ENCODE measurements at places on chromosomes 11 and 22.

- DNase-seq = peak; percentile 39
Measured at GRCh38 chr22:39524089-39524752, 3.9 kb downstream of the ATF4 start.

DNA sequence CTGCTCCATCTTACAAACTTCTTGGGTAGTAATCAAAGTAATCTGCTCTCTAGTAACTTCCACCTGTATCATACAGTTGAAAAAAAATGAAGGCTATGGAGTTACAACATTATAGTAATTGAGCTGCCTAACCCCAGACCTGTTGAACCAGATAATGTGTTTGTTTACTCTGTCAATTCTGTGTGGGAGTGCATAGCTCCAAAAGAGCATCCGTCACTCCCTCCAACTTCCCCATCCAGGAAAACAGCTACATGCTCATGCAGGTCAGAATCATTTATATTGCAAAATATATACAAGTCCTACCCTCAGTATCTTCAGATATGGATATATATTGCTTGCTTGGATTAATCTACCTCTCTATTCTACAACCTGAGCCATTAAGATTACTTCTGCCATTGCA lies 244.0 kb upstream of the ANO5 start:
- DNase-seq = no peak

DNA sequence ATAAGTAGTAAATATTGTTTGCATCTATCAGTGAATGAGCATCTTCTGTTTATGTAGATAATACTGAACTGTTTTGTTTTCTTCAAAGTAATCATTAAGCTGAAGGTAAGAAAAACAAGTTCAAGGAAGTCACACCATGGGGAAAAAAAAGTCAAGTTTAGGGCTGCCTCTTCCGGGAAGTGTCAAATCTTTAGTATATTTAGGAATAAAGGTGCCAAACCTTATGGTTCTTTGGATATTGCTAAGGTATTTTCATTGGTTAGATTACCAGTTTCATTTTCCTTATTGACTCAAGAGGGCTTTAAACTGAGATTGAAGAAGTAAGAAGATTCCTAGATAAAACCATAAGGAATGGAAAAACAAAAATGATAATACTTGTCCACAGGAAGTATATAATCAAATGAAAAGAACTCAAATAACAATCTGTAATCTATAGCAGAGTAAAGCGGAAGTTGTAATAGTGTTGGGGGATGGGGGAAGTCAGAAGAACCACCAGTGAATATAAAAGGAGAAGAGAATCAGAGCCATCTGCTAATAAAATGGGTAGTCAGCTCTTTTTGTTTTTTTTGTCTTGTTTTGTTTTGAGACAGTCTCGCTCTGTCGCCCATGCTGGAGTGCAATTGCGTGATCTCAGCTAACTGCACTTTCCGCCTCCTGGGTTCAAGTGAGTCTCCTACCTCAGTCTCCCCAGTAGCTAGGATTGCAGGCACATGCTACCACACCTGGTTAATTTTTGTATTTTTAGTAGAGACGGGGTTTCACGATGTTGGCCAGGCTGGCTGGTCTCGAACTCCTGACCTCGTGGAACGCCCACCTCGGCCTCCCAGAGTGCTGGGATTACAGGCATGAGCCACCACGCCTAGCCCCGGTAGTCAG lies 2.3 kb downstream of the ATM start:
- DNase-seq = no peak

GRCh38 chr11:63506876-63507275 lies 992 bp downstream of the LGALS12 start:
- DNase-seq = no peak

- DNase-seq = peak; percentile 72
Measured at GRCh38 chr11:3859373-3859881, 4.0 kb downstream of the STIM1 start.

- DNase-seq = no peak
Measured at GRCh38 chr11:93072229-93072914, 102.9 kb downstream of the MTNR1B start.

- no peak for DNase-seq
Measured at GRCh38 chr11:32103941-32104340, 13.1 kb downstream of the RCN1 start.

GRCh38 chr11:5666402-5666793 lies 18.5 kb downstream of the TRIM5 start:
- DNase-seq = no peak

DNA sequence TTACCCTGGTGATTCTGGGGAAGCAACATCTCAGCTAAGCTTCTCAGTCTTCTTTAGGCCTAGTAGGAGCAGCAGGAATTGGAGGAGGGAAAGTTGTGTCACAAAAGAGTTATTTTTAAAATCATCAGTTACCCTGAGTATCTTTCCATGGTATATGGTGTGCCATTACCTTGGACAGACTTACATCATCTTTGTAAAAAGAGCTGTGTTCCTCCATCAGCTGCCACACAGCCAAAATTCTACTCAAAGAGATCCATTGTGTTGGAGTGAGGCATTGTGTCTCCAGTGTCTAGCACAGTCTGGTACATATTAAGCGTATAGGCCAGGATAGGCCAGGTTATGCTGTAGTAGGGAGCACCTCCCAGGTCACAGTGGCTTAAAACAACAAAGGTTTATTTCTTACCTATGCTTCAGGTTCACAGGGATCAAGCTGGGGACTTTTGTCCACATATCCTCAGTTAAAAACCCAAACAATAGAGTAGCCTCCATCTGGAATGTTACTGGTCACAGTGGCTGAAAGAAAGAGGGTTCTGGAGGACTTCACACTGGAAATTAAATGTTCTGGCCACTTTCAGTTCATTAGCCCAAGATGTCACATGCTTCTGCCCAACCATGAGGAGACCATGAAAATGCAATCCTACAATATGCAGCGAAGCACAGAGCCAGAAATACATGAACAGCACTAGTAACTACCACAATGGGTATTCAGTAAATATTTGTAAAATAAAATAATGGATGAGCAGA lies 9.9 kb upstream of the TMPRSS5 start:
- DNase-seq = no peak

- DNase-seq = peak; percentile 49
Measured at GRCh38 chr11:66639066-66639813, 737 bp downstream of the RBM4 start.

DNA sequence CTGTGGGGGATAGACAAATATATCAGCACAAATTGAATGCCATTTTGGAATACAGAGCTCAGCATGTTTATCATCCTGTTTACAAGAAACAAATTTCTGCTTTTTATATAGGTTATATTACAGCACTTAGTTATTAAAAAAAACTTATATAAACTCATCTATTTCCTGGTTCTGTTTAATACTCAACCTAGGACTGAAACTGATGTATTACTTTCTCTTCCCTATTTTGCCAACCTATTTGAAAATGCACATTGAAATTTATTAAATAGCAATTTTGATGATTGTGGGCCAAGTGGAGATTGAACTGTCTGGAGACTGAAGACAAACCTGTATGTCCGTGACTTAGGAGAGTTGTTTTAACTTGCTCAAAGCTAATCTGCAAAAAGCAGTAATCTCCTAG lies 288.3 kb upstream of the ANO3 start:
- no peak for DNase-seq

DNA sequence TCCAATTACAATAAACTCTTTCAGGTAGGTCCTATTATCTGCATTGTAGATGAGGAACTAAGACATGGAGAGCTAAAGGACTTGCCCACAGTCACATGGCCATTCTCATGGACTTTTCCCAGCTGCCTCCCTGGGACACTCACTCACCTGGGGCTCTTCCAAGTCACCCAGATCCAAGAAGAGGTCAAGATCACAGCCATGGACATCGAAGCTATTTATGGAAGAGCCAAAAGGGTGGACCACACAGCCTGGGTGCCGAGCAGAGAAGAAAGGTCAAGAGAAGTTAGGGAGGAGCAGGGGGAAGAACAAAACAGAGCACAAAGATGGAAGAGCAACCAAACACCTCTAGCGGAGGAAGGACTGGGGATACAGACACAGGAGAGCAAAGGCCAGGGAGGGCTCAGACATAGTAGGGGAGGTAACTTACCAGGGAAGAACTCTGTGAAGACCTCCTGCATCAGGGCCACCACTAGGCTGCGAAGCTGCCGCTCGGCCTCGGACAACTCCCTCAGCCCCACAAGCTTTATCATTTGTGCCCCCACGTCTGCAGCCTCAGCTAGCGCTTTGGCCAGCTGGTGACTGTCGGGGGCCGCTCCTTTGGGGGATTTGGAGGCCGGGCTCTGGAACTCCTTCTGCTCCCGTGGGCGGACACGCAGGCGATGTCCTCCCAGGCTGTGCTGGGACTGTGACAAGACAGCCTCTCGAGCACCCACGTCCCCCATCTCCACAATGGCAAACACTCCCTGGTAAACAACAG lies 7.4 kb upstream of the EEF1G start:
- no peak for DNase-seq

DNA sequence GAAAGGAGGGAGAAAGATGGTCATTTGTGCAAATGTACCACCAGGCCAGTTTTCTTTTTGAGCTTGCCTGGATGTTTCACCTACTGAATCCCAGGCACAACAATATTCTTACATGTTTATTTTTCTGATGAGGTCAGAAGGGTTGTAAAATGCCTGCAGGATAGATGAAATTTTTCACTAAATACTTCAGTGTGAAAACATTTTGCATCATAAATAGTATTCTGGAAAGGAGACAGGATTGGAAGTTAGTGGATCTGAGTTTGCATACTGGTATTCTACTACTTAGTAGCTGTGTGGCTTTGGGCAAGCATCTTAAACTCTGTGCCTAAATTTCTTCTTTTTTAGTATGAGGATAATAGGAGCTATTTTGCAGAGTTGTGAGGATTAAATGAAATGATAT lies 24.8 kb downstream of the RNF169 start:
- no peak for DNase-seq

DNA sequence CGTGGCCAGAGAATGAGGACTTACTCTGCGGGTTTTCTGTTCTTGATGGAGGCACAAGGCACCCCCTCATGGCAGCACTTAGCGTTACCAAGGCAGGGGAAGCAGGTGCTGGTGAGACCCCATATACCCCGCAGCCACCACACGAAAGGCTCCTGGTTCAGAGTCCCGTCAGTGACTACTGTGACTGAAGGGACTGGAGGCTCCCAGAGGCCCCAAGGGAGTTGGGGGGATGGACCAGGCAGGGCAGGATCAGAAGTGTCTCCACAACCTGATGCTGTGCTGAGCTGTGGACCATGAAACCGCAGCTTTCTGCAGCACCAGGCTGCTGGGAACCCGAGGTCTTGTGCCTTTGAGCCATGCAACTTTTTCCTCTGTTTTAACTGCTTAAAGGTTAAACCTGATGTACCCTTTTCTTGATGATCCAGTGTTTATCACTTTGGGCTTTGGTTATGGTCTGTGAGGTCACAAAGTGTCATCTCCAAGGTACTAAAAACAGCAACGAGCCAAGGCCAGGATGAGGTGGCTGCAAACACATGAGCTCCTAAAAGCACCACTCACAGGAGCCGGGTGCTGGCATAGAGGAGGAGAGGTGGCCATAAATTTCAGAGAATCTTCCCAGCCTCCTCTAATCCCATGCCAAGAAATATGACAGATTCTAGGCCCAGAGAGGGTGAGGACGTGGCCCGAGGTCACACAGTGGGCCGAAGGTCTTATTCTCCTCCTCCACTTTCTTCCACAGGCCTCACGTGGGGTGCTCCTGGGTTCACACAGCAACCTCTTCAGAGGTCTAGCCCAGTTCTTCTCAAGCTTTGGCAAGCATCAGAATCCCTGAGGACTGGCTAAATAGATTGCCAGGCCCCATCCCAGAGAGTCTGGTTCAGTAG lies 4.2 kb upstream of the LRRC32 start:
- DNase-seq = no peak

DNA sequence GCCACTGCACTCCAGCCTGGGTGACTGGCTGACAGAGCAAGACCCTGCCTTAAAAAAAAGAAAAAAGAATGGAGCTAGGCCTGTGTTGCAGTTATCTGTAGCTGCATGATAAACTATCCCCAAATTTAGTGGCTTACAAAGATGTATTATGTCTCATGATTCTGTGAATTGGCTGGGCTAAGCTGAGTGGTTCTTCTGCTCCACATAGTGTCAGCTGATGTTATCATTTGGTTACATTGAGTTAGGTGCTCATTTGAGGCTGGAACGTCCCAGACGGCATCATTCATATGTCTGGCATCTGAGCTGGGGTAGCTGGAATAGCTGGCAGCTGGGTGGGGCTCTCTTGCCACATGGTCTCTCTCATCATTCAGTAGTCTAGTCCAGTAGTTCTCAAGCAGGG lies 8.2 kb upstream of the ASCC2 start:
- DNase-seq = no peak

GRCh38 chr11:130442737-130443136 lies 5.7 kb upstream of the ADAMTS15 start:
- no peak for DNase-seq

DNA sequence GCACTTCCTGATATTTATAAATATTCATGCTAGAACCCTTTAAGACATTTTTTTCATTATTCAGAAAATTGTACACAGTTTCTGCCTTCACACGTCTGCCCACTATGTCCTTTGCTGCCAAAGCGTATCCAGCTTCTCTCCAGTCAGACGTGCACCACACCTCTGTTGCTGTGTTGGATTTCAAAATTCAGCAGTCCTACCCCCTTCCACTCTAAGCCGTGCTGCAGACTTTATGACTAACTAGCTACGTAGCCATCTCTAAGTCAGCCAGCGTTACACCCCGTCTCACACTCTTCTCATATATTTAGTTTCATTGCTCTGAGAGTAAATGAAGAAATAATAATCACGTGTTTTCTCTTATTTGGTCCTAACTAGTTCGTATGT lies 28.2 kb upstream of the OPCML start:
- DNase-seq = no peak

DNA sequence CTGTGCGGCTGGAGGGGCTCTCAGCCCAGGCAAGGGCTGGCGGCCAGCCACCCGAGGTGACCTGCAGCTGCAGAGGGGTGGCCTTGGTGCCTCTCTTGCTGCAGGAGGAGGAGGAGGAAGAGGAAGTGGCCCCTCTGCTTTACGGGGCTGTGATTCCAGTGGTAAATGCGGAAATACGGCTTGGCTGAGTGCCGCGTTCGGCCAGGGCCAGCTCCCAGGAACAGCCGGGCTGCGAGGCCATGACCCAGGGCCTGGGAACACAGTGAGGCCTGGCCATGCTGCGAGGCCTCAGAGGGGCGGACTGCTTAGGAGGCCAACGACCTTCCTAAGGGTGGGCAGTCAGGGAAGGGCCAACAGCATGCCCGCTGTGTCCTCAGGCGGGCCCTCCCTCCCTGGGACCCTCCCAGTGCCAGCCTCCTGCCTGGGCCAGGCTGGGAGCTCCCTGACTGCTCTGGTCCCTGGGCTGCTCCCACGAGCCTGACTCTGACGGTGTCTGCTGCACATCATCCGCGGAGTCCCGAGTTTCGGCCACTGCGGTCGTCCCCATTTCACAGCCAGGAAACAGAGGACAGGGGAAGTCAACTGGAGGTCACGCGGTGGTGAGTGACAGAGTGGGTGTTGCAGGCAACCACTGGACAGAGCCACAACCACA lies 20.8 kb upstream of the PPARA start:
- no peak for DNase-seq

GRCh38 chr11:98771791-98772190 lies 249.0 kb upstream of the CNTN5 start:
- DNase-seq = no peak

GRCh38 chr11:12432507-12432906 lies 55.1 kb downstream of the PARVA start:
- DNase-seq = no peak
